ENCODE measurements at places on chromosomes 2 and 18.

- peak; percentile 99 for DNase-seq
Measured at GRCh38 chr2:11938196-11938595, 191.8 kb downstream of the LPIN1 start.

- DNase-seq: no peak
Measured at GRCh38 chr2:160157861-160158829, 41.9 kb downstream of the ITGB6 start.

DNA sequence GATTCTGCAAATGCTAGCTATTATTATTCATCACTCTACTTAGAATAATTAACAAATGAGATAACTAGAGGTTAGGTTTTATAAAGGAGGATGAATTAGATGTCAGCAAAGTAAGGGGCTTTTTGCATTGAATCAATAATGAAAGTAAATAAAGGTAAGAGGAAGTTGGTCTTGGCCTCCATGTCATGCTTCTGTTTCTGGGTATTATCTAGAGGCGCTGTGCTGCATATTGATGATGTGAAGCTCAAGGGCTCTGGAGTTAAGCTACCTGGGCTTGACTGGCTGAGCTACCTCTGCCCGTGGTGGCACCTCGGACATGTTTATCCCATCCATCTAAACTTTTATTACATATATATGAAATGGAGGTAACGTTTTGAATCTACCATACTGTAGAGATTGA is 350.9 kb downstream of the PARD3B start:
- no peak for DNase-seq

DNA sequence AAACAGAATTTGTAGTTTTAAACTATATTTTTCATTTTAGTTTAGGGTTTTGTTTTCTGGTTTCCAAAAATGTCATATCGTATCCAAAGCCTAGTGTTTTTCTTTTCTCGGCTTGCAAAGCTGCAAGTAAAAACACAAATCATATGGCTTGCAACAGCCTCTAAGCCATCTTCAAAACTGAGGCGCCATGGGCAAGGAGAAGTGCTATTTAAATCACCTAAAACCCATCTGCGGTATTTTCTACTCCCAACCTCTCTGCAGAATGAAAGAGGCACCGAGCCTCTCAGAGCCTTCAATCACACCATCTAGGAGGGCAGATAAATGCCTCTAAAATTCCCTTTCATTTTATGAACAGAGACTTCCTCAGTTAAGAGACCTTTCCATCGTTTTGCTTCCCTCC is 25.2 kb downstream of the FECH start:
- DNase-seq: no peak

GRCh38 chr18:44195394-44196140 is 485.1 kb upstream of the SETBP1 start:
- DNase-seq: no peak

GRCh38 chr2:174158003-174158402 is 90.3 kb downstream of the OLA1 start:
- DNase-seq: peak; percentile 4

GRCh38 chr2:11876436-11876835 is 130.0 kb downstream of the LPIN1 start:
- DNase-seq: no peak

DNA sequence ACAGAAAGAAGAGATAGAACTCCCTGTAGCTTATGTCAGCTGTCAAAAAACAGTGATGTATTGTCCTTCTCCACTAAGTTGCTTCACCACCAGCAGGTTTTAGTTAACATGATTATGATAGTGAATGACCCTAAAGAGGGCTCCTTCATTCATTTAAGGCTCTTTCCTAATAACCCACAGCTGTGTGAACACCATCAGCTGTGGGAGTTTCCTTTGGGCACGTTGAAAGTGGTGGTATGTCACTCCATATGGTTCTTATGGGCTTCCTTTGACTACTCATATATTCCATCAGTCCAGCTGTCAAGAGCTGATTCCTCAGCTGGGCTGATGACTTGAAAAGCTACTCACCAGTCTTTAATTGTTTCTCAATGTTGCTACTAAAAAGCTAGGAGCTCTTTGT is 210.3 kb downstream of the UBE2E3 start:
- DNase-seq: no peak

- DNase-seq: no peak
Measured at GRCh38 chr18:70494524-70494923, 205.7 kb downstream of the SOCS6 start.

DNA sequence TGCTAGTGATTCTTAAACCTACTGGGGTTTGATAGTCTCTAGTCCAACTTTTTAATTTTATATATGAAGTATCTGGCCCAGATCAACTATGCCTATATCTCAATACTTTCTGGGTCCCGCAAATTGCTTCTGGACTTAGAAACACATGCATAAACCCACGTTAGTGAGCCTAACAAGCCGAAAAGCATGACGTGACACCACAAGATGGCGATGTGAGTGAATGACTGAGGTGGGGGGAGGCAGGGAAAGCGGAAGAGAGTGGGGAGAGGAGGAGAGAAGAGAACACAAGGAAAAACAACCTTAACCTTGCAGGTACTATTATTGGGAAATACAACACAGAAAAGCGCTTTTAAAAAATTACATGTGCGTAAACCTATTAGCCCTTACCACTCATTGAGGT is 13.8 kb downstream of the PDIA6 start:
- DNase-seq: no peak

DNA sequence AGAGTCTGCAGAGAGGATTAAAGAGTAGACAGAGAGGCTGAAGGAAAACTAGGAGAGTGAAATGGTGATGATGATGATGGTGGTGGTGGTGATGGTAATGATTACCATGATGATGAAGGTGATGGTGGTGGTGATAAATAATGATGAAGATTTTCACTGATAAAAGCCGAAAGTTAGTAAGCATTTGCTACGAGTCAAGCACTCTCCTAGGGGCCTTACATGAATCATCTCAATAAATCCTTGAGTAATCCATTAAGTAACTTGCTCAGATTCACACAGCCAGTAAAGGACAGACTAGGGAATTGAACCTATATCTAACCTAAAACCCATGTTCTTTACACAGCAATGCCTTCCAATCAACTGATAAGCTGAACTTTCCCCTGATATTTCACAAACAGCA is 106.7 kb upstream of the PGAP1 start:
- DNase-seq: no peak
